ENCODE measurements at places on chromosomes 5 and 9. TPM values are rescaled to one million over a fixed set of nuclear protein-coding genes. Genes with fewer than 3 reads are reported as not detected.

Gene HAVCR2
- total RNA-seq, result not detected

Gene MLANA
- not detected for total RNA-seq

Gene BASP1
- 76.6 TPM for total RNA-seq

Gene LCN12
- total RNA-seq, result not detected

Gene KIAA0825
- total RNA-seq, result 0.89 TPM

Gene IRGM
- total RNA-seq, result not detected

Gene FBXO10
- 11.8 TPM for total RNA-seq

Gene CARD6
- total RNA-seq, result 0.67 TPM

Gene PCA3
- not detected for total RNA-seq

Gene DAB2IP
- 72.2 TPM for total RNA-seq

Gene LMNB1
- total RNA-seq, result 5.2 TPM

Gene FBLL1
- total RNA-seq, result 2.8 TPM

Gene NSG2
- not detected for total RNA-seq

Gene ZNF366
- not detected for total RNA-seq

Gene SCGB3A1
- not detected for total RNA-seq

Gene SHB
- total RNA-seq, result 24.8 TPM
